ENCODE measurements at places on chromosomes 5 and 9. TPM values are rescaled to one million over a fixed set of nuclear protein-coding genes. Genes with fewer than 3 reads are reported as not detected.

PCDHGA1 gene
- 0.72 TPM for total RNA-seq

FXN gene
- total RNA-seq = 36.7 TPM

PRDM9 gene
- not detected for total RNA-seq

TMEM167A gene
- 144 TPM for total RNA-seq

CAVIN4 gene
- total RNA-seq = 6.8 TPM

UQCRQ gene
- total RNA-seq = 293 TPM

SLC6A19 gene
- total RNA-seq = not detected
